Stimulated activated naive B cell treated with anti-CD40 and anti-IgM and Interleukin-4, amounts not matched to agents 10 μg/mL and 1 μg/mL and 100 μg/mL, for 72 hours (primary cell): ENCODE measurements at places on chromosomes 7 and 10.
A peak's percentile ranks its signal among the peaks of the same experiment; 100 is the strongest.

GRCh38 chr7:55086413-55087201 lies 67.8 kb downstream of the EGFR start:
- peak; percentile 71 for DNase-seq

DNA sequence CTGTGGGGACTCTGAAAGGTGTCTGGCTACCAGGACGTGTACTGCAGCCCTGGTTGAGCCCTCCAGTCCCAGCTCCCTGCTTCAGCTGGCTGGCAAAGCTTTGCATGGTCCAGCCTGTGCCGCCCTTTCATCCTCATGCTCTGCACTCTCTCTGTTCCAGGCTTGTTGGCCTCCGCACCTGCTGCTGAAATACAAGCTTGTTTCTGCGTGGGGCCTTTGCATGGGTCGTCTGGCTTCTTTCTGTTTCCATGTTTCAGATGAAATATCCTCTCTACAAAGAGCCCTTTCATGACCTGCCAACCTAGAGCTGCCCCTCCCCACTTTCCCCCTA lies 45.9 kb downstream of the TSPAN15 start:
- DNase-seq: no peak

- no peak for DNase-seq
Measured at GRCh38 chr10:82037076-82037475, 162.1 kb downstream of the NRG3 start.

DNA sequence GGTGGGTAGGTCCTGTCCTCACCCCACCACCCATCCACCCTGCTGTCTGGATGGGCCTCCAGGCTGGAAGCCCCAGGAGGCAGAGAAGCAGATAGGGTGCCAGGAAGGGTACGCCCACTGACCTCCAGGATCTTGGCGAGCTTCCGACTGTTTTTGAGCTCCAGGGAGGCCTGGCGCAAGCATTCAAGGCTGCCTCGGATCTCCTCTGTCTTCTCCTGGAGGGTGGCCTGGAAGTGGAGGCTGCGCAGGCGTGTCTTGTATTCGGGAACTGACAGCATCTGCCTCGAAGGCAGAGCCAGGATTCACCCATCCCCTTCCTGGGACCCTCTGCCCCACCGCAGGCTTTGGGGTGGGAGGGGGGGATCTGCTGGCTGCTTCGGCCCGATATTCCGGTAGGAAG lies 48.4 kb downstream of the GRID2IP start:
- no peak for DNase-seq

DNA sequence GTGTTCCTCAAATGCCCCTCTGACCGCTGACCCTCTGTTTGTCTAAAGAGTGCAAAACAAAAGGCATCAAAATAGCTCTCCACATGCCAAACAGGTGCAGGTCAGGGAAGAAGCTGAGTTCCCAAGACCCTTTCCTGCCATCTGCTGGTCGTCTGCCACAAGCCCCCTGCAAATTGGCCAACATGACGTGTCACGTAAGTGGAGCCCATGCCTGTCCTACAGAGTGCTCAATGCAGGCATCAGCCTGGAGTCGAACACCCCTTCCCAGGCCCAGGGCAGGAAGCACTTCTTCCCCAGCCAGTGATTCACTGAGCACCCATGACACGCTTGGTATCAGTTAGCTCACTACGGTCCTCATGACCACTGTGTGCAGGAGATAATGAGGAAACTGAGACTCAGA lies 14.1 kb downstream of the TMEM72 start:
- DNase-seq: no peak

- DNase-seq: no peak
Measured at GRCh38 chr10:133559216-133559615, 6.2 kb downstream of the SYCE1 start.

GRCh38 chr10:20582041-20582440 lies 315.1 kb downstream of the NEBL start:
- no peak for DNase-seq

DNA sequence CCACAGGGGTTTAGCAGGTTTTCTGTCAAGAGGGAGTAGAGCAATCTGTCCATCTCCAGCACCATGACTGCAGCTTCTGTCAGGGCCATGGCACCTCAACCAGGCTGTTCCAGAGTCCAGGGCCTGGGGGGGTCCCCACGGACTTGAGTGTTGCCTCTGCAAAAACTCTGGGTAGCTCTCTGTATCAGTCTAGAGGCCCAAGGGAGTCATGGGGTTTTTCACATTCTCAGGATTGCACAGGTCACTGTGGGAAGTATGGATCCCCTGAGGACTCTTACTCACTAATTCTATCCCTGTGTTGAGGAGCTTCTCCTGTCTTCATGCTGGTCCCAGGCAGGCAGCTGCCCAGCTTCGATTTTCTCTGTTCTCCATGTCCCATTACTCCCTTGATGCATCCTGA lies 60.5 kb downstream of the RNF133 start:
- DNase-seq: no peak

GRCh38 chr10:85148693-85149640 lies 820.6 kb downstream of the CCSER2 start:
- no peak for DNase-seq

DNA sequence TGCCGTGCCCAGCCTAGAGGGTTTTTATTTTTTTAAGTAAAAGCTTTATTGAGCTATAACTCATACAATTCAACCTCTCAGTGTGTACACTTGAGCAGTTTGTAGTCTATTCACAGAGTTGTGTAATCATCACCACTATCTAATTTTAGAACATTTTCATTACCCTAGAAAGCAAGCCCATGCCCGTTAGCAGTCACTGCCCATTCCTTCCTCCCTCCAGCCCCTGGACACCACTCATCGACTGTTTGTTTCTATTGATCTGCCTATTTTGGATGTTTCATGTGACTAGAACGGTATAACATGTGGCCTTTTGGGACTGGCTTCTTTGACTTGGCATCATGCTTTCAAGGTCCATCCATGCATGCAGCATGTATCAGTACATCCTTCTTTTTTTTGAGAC lies 25.7 kb upstream of the SEC61A2 start:
- DNase-seq: no peak

GRCh38 chr10:122531939-122532338 lies 28.6 kb upstream of the DMBT1 start:
- DNase-seq: no peak

DNA sequence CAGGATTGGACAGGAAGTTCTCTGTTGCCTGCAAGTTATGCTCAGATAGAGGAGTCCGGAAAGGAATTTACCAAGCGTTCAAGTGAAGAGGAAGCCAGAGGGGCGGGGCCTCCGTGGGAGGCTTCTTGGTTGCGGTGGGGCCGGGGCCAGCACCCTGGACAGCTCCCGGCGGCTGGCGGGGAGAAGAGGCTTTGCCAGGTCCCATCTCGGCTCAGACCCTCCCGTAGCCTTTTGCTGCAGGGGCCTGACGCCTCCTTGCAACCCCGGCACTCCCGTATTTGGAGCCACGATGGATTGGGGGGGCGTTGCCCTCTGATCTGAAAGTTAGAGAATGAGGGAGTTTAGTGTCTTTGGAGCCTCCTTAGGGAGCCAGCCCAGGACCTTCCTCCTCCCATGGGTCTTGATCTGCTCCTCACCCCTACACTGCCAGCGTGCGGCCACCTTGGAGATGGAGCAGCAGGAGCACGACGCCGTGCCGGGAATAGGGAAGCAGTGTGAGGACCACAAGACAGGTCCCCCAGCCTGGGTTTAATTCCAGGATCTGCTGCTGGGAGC lies 3.1 kb upstream of the SLC18A3 start:
- peak; percentile 54 for DNase-seq

DNA sequence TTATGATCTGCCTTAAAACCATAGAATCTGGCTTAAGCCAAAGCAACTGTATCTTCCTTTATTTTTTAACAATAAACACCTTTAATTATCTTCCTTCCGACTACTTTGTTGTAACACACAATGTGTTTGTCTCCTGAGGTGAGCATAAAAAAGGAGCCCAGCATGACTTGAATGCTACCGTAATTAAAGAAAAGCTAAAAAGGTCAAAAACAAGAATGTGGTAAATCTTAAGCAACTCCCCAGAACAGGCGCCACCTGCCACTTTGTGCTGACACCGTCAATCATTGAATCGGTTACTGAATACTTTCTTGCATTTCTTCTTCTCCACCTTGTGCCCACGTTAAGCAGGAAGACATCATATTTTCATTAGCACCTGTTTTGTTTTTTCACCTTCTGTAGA lies 569.9 kb upstream of the C7orf33 start:
- no peak for DNase-seq

DNA sequence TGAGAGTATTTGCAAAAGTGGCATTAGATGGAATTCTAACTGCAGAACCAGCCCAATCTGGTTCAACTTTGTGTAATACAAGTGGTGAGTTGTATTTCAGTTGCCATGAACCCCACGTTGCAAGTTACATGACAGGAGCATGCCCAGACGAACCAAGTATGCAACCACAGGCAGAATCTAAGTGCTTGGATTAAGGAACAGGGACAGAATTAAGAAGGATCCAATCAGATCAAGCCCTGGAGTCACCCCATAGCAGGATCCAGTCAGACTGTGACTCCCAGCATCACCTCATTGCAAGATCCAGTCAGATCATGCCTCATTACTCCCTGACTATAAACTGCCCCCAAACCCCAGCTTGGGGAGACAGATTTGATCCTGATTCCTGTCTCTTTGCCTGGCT lies 388.7 kb upstream of the NRP1 start:
- no peak for DNase-seq

- DNase-seq: no peak
Measured at GRCh38 chr7:29090151-29090805, 56.1 kb downstream of the CPVL start.

GRCh38 chr7:7146837-7147236 lies 35.5 kb upstream of the C1GALT1 start:
- DNase-seq: no peak

GRCh38 chr10:6423413-6424170 lies 156.5 kb downstream of the PRKCQ start:
- DNase-seq: no peak
